ENCODE measurements at places on chromosomes 2 and 18.
A peak's percentile ranks its signal among the peaks of the same experiment; 100 is the strongest.

DNA sequence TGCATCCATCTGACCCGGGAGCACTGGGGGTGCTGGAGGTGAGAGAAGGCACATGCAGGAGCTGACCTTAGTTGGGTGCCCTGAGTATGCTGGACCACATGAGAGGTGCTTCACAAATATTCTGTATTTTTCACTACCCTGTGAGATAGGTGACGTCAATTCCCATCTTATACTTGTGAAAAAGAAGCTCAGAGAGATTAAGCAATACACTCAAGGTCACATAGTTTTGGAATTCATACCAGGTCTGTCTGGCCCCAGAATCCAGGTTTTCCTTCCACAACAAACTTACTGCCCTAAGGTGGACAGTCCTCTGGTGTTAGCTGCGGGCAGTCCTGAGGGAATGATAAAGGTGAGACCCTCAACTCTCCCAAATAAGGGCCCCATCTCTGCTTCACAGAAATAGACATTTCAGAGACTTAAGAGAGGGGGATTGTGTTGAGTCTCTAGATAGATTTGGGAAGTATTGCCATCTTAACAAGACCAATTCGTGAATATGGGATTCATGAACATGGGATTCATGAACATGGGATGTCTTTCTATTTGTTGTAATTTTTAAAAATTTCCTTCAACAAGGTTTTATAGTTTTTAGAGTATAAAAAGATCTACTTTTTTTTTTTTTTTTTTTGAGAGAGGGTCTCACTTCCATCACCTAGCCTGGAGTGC is 64.0 kb upstream of the SMAD7 start:
- H3K4me1 ChIP-seq, result no peaks in the 10 kb centered on the region
- no peak overlapping the region for H3K27ac ChIP-seq
- H3K27me3 ChIP-seq, result no peaks in the 10 kb centered on the region
- H3K4me3 ChIP-seq, result no peak overlapping the region
- no peak for DNase-seq

DNA sequence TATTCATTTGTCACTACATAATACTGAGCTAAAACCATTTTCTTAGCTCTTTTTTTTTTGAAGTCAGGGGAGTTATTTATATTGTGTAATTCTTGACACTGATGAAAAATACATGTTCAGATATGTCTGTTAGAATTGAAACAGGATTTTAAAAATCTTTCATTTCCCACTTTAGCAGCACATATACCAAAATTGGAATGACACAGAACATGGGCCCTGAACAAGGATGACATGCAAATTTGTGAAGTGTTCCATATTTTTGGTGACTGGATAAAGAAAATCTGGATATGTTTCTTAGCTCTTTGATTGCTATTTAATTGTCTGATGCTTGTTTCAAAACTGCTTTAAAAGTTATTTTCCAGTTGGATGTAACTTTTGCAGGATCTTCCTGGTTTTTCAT is 1963.9 kb upstream of the LRRTM1 start:
- no peak overlapping the region for H3K4me3 ChIP-seq
- no peak overlapping the region for H3K27ac ChIP-seq
- no peaks in the 10 kb centered on the region for H3K4me1 ChIP-seq
- no peaks in the 10 kb centered on the region for H3K36me3 ChIP-seq
- H3K27me3 ChIP-seq, result no peaks in the 10 kb centered on the region

- no peaks in the 10 kb centered on the region for H3K27me3 ChIP-seq
- no peaks in the 10 kb centered on the region for H3K36me3 ChIP-seq
- no peak for DNase-seq
- no peak overlapping the region for H3K4me3 ChIP-seq
- H3K27ac ChIP-seq, result no peak overlapping the region
These were observed 453.0 kb downstream of the ARHGAP15 start for GRCh38 chr2:143582046-143582747.

GRCh38 chr2:124879640-124880039 is 854.6 kb downstream of the CNTNAP5 start:
- no peaks in the 10 kb centered on the region for H3K4me1 ChIP-seq
- H3K27me3 ChIP-seq, result no peaks in the 10 kb centered on the region
- H3K27ac ChIP-seq, result no peak overlapping the region
- H3K4me3 ChIP-seq, result no peak overlapping the region

DNA sequence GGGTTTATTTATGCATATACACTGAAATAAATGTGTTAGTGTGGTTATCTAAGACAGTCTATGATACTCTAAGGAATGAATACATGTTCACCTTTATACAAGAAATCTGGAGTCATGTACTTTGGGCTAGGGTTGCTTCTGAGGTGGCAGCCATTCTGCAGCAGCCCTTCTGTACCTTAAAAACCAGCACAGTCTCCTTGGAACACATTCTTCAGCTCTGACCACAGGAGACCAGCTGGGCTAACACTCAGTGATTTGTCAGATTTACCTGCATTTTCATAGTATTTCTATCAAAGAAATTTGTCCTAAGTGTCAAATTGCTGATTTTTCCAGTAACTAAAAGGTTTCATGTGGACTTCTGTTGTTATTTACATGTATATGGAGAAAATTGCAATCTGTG is 167.7 kb downstream of the CAMKMT start:
- no peak for DNase-seq
- H3K4me1 ChIP-seq, result no peaks in the 10 kb centered on the region
- H3K27me3 ChIP-seq, result no peaks in the 10 kb centered on the region
- H3K4me3 ChIP-seq, result no peak overlapping the region
- no peaks in the 10 kb centered on the region for H3K36me3 ChIP-seq

- no peaks in the 10 kb centered on the region for H3K36me3 ChIP-seq
- no peaks in the 10 kb centered on the region for H3K27me3 ChIP-seq
- peak; percentile 21 for DNase-seq
- no peaks in the 10 kb centered on the region for H3K4me1 ChIP-seq
- no peak overlapping the region for H3K4me3 ChIP-seq
These were observed 324.5 kb upstream of the EPHA4 start for GRCh38 chr2:221896505-221897151.

DNA sequence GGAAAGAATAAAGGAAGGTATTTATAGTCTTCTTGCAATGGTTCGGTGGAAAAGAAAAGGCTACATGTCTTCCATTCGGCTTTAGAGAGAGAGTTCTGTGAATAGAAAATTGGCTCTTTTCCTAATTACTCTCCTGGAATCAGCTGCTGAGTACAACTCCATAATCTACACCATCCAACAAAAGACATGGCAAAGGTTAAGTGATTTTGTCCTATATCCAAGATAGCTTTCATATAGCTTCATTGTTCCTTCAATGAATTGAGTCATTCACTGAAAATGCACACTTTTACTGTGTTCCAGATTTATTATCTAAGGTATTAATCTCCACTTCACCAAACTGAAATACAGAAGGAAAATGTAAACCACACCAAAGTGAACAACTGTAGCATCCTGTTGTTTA is 514.5 kb downstream of the LRRTM4 start:
- DNase-seq, result no peak
- H3K27ac ChIP-seq, result no peak overlapping the region
- no peaks in the 10 kb centered on the region for H3K36me3 ChIP-seq
- H3K4me3 ChIP-seq, result no peak overlapping the region
- H3K4me1 ChIP-seq, result no peaks in the 10 kb centered on the region

Data from gastrocnemius medialis (tissue), 4 donors.